NCI-H187 treated with DMSO at 0.1 percent for 48 hours (cell line): ENCODE measurements at places on chromosomes 11 and 22.

DNA sequence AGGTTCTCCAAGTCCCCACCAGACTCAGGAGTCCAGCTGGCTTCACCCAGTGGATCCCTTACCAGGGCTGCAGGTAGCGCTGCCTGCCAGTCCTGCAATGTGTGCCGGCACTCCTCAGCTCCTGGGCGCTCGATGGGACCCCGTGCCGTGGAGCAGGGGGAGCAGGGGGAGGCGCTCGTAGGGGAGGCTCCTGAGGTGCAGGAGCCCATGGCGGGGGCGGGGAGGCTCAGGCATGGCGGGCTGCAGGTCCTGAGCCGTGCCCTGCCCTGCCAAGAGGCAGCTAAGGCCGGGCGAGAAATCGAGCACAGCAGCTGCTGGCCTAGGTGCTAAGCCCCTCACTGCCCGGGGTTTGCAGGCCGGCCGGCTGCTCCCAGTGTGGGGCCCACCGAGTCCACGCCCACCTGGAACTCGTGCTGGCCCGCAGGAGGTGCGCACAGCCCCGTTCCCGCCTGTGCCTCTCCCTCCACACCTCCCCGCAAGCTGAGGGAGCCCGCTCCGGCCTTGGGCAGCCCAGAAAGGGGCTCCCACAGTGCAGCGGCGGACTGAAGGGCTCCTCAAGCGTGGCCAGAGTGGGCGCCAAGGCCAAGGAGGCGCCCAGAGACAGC, 792.9 kb upstream of the CCDC179 start:
- DNase-seq: no peak

DNA sequence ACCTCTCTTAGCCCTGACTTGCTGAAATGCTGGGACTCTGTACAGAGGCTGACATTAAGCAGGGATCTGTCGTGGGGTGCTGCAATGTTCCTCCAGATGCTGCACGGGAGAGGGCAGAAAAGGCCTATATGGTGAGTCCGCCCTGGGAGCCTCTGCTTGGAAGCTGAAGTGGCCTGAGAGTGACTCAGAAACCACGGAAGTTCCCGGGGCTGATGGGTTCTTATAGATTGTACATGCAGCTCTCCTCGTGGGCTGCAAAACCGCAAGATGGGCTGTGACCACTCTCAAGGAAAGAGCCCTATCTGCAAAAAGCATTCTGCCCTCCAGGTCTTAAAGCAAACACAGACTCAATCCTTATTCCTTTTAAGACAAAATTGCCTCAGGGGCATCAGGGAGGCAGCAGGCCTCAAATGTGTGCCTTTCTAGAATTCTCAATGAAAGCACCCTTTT, 5.8 kb upstream of the SLC43A3 start:
- no peak for DNase-seq

DNA sequence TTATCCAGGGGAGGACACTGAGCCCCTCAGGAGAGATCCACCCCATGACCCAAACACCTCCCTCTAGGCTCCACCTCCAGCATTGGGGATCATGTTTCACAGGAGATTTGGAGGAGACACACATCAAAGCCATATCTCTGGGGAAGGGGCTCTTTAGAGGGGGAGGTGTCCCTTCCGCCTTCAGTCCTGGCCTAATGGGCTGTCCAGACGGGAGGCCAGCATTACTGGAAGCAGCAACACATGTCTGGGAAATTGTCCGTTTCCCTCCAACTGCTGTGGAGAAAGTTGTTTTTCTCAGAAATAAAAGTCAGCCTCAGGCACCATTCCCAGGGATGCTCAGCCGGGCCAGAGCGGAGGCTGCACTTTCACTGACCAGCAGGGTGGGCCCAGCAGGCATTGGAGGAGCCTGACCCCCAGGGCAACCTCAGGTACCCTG, 9.5 kb downstream of the CACNA1I start:
- no peak for DNase-seq

DNA sequence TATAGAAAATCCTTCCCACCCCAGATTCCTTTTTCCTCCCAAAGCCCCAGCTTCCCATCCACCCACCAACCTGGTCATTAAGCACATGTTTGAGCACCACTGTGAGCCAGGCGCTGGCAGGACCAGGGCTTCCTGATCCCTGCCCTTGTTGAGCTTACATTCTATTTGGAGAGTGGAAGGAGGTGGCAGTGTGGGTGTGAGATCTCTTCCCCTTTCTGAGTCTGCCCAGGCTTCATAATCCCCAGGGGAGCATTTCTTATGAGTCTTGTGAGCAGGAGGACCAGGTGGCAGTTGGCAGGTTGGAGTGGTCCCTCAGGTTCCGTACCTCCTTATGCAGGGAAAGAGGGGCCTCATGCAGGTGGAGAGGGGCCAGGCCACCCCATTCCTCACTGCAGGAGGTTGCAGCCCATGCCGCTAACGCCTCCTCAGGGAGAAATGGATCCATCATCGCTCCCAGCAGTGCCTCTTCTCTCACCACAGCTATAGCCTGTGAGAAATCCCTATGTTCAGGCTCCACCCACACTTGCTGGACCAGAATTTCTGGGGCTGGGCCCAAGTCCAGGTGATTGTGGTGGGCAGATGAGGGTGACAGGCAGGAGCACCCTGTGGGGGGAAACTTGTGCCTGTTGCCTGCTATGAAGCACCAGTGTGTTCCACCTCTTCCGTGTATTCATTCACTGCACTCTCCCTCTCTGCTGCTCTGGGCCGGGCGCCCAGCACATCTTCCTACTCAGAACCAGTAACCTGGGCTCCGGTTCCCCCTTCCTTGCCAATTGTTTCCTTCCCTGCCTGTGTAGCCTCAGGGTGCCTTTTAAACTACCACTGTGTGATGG, 23.5 kb downstream of the UBE2L3 start:
- no peak for DNase-seq

- DNase-seq: no peak
These were observed 10.2 kb upstream of the PDE2A start for GRCh38 chr11:72684236-72684912.

GRCh38 chr11:67484847-67485311, 2.1 kb downstream of the AIP start:
- no peak for DNase-seq

DNA sequence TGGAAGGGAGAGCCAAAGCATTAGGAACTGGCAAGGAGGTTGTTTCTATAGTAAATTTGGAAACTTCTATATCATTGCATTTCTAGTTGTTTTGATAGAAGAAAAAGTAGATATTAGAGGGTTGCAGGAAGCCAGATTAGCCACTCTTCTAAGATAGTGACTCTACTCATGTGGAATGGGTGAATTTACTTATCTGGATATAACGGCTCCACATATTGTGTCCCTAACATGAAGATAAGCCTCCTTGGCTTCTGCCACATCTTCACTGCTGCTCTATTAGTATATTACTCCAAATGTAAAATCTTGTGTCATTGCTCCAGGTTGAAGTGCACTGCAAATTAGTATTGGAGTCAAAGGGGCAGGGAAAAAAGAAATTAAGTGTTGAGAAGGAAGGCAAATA, 283.3 kb downstream of the CASP12 start:
- no peak for DNase-seq

DNA sequence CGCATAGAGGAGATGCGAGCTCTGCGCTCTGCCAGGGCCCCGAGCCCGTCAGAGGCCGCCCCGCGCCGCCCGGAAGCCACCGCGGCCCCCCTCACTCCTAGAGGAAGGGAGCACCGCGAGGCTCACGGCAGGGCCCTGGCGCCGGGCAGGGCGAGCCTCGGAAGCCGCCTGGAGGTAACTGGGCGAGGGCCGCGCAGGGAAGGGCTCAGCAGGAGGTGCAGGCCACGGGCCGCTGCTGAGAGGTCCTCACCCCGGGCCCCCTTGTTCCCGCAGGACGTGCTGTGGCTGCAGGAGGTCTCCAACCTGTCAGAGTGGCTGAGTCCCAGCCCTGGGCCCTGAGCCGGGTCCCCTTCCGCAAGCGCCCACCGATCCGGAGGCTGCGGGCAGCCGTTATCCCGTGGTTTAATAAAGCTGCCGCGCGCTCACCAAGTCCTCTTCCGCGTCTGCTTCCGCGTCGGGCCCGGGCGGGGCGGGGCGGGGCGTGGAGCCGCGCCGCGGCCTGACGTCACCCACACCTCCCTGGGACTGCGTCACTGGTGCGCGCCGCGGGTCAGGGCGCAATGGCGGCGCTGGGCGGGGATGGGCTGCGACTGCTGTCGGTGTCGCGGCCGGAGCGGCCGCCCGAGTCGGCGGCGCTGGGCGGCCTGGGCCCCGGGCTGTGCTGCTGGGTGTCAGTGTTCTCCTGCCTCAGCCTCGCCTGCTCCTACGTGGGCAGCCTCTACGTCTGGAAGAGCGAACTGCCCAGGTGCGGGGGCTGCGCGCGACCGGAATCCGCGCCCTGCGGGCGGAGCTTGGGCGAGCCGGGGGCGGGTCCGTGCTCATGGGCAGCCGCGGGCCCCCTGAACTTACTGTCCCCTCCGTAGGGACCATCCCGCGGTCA, at the start of gene RCE1:
Gene RCE1 (plus strand): TSS at position 546 of the 880 bp plus-strand sequence. CDS start 15 bp downstream, at position 561.
- DNase-seq: no peak

GRCh38 chr22:31363885-31364465, 17.8 kb upstream of the PATZ1 start:
- DNase-seq: no peak

DNA sequence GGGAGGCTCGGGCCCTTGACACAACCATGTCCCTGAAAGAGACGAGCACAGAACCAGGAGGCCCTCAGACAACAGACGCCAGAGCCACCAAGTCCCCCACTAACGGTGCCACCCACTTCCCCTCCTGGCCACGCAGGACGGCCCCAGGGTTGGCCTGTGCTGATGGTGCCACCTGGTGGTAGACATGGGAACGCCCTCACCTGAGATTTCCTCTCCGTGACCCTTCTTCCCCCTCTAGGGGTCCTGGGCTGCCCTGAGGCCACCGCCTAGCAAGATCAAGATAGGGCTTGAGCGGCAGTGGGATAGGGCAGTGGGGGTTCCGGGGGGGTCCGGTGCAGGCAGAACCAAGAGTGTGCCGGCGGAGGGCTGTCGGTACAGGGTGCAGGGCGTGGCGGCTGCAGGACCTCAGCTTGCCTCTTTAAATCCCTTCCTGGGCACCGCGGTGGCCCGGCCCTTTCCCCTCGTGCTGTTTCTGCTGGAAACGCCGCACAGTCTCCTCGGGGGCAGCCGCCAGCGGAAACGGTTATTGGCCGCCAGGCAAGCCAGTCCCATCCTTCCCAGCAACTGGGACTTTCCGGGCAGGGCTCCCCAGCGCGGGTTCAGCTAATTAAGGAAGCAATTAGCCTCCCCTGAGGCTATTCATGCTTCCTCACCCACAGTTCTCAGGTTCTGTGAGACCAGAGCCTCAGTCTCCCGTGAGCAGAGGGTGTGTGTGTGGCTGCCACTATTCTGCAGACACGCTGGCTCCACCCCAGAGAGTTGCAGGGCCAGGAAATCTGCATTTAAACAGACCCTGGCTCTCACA, 5.5 kb upstream of the NFAM1 start:
- no peak for DNase-seq

GRCh38 chr11:22317656-22318055, 20.5 kb upstream of the SLC17A6 start:
- DNase-seq: no peak

GRCh38 chr22:38956551-38956950, 858 bp upstream of the APOBEC3A start:
- DNase-seq: no peak

DNA sequence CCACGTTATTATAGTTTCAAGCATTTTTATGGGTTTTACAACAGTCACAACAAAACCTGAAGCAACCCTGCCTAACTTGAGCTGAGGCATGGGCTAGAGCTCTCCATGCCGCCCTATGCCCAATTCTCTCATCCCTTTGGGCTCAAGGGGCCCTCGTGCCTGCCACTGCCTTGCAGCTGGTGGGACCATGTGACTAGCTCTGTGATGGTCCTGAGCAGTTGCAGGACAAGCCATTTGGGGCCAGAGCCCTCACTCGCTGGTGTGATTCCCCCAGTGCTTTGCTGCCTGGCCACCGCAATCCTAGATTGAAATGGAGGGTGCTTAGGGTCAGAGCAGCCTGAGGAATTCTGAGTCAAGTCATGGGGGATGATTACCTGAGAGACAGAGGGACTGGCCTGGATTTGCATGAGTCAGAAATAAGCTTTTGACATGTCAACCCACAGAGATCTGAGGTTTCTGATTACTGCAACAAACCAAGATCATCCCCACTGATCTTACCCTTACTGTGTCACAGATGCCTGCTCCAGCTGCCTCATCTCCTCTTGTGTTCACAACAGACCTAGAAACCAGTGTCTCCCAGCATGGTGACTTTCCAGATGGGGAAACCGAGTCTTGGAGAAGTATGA, 323.7 kb downstream of the BRD1 start:
- DNase-seq: no peak

DNA sequence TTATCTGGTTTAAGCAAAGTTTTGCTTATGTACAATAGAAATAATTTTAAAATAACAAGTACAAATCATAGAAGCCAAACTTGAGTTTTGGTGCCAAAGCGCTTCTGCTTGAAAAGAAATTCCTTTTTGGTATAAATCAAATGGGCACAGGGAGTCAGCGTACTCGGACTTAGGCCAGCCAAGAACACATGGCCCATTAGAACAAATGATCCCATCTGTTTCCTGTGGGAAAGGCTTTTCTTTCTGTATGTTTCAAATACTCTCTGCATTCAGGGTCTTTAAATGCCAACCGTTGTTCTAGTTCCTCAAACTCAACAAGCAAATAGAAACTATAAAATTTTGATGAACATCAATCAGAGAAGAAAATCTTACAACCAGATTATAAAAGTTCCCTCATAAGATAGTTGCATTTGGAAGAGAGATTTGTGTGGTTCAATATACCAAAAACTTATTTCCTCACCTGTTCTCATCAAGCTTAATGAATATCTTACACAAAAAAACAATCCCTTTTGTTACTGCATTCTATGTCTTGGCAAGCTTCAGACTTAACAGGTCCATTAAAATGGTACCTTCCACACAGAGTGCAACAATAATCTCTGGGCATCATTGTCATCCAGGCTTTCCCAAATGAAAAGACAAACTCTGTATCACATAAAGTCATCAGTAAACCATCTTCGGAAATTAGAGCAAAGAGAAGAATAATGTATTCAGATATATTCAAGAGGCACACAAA, 739.8 kb upstream of the API5 start:
- DNase-seq: no peak
